Left lung (tissue), 14 donors: ENCODE measurements at places on chromosomes 3 and 15. TPM values are rescaled to one million over a fixed set of nuclear protein-coding genes. Genes with fewer than 3 reads are reported as not detected.

DNA sequence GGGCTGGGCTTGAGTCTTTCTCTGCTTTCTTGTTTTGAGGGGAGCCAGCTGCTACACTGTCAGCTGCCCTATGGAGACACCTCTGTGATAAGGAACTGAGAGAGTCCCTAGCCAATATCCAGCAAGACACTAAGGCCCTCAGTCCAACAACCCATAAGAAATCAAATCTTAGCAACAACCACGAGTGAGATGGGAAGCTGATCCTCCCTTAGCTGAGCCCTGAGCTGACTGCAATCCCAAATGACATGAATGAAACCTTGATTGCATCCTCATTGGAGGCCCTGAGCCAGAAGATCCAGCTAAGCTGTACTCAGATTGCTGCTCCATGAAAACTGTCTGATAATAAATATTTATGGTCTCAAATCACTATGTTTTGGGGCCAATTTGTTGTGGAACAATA lies 302.1 kb upstream of the MME start:
- no peak for DNase-seq

GRCh38 chr3:112247900-112248299 lies 46.1 kb downstream of the SLC9C1 start:
- no peak for DNase-seq

The SEMA7A gene
- total RNA-seq = 7.8 TPM

DNA sequence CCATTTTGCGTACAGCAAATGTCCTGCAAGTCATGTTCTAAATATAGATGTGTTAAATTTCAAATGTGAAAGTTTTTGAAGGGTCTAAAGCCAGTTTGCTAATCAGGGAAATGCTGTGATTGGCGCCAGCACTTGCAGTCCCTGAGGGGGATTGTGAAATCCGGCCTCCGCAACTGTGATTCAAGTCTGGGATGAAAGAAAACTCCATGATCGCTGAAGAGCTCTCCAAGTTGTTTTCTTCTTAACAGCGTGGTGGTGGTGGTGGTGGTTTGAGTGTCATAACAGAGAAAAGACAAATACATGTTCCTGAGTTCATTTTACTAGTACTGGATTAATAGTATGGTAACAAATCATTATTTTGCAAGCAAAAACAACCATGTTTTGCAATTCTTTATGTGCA lies 51.8 kb downstream of the MITF start:
- DNase-seq = peak; percentile 83

GRCh38 chr15:69740684-69741083 lies 288.1 kb downstream of the RPLP1 start:
- no peak for DNase-seq

The CSPG4 gene
- total RNA-seq = 22.5 TPM
